ENCODE measurements at places on chromosomes 12 and 14.

DNA sequence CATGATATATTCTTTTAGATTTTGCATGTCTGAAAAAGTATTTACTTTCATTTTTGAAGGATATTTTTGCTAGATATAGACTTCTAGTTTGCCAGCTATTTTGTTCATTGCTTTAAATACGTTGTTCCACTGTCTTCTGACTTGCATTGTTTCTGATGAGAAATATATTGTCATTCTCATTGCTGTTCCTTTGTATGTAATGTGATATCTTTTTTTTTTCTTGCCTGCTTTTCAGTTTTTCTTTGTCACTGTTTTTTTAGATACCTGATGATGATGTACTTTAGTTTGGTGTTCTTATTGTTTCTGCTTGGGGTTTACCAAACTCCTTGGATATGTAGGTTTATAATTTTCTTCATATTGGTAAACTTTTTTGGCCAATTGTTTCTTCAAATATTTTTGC is 107.9 kb downstream of the SNAPC1 start:
- DNase-seq: no peak

- peak; percentile 34 for DNase-seq
Observed at GRCh38 chr12:111322336-111323250, 46.3 kb downstream of the PHETA1 start.

- DNase-seq: no peak
Observed at GRCh38 chr14:71555654-71556559, 376.3 kb upstream of the RGS6 start.

- DNase-seq: no peak
Observed at GRCh38 chr12:49585477-49586459, 17.8 kb upstream of the MCRS1 start.

- DNase-seq: no peak
Observed at GRCh38 chr12:79344855-79345847, 345.6 kb downstream of the PAWR start.

DNA sequence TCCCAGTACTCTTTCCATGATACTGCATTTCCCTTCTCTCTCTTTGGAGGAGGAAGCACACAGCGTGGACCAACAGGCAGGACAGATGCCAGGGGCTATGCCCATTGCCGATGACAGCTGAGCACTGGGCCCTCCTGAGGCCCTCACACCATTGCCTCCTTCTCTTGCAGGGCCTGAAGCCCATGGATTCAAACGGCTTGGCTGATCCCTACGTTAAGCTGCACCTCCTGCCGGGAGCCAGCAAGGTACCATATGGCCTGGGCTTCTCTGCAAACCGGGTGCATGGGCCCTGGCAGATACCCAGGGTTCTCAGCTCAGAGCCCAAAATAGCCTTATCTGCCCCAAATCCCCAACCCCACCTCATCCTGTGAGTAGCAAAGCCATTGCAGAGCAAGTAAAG is 25.2 kb upstream of the OAS1 start:
- DNase-seq: no peak

DNA sequence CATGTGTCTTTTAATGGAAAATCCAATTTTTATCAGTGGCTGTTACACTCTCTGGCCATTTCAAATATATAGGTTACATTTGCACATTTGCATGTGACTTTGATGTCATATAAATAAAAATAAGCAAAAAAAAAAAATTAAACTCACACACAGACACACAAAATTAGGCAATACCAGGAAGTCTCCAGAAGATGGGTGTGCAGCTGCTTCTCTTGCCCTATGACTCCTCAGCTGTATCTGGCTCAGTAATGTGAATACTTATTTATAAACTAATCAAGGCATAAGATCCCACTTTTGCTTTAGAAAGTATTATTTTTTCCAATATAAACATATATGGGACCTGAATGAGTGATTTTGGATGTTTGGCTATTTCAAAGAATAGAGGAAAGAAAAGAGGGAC is 461.1 kb downstream of the LRIG3 start:
- no peak for DNase-seq

- no peak for DNase-seq
Observed at GRCh38 chr12:77599782-77600467, 230.8 kb upstream of the NAV3 start.

- DNase-seq: no peak
Observed at GRCh38 chr14:26400373-26400772, 197.5 kb downstream of the NOVA1 start.

DNA sequence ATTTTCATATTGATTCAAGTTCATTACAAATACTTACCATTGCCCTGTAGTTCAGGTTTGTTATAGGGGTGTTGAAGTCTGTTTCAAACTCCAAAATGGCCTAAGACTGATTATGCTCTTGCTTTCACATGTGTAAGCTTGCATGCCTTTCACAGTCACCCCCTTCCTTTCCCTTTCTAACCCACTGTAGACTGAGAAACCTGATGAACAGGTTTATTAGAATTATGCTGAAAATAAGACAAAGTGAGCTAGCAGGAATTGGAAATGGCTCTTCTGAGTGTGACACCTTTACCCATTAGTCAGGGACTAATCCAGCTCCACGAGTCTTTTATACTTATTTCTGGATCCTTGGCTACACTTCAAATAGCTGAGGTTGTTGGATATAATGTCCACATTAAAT is 38.9 kb downstream of the FBXO33 start:
- no peak for DNase-seq

DNA sequence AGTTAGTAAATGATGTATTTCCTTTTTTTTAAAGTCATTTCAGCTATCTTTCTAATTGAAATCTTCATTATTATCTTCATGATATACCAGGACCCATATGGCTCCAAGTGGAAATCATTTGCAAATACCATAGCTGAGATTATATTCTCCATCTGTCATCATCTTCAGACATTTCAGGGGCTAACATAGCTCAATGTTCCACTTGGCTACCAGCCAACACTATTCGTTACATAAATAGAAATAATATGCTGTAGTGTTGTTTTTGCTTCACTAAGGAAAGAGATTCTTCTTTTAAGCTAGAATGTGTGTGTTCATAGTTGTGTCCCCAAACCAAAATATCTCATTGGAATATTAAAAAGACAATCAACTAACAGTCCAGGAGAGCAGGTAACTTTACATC is 225.1 kb downstream of the DIO2 start:
- DNase-seq: no peak

- no peak for DNase-seq
Observed at GRCh38 chr14:105926373-105927095, 400.2 kb downstream of the TMEM121 start.

All from globus pallidus (tissue), 1 donor.